ENCODE measurements at places on chromosomes 6 and 20.

DNA sequence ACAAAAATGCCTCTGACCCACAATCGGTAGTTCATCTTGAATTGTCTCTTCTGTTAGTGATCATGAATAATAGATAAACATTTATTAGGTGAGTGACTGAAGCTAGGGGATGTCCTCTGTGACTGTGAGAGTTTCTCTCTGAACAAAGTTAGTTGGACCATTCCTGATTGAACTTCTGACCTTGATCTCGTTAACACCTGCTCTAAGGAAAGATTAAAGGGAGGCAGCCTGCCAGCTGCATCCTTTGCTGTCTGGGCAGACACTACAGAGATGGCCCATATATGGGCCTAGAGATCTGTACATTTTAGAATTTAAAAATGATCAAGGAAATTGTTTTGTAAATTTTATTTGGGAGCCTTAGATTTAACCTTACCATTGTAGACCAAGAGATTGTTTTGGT lies 27.3 kb downstream of the MAPK14 start:
- no peak for DNase-seq

DNA sequence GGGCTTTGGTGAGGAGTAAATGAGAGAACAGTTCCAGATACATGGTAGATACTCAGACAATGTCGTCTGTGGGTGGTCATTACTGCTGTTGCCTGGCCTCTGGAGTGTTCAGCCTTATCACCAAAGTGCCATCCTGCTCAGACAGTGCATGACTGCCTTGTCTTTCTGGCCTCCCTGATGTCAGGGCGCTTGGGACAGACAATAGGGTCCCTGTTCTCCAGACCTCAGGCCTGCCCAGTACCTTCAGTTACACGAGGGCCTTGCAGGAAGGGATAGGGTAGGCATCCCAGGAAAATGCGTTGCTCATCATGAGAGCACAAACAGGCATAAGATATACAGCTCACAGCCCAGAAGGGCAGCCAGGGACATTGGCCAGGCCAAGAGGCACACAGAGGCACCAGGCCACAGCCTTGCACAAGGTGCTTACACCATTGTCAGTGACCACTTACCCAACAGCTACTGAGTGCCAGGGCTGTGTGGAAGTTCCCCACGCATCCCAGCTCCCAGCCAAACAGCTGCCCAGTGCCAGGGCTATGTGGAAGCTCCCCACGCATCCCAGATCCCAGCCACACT lies 27.4 kb downstream of the BPIFB1 start:
- no peak for DNase-seq

DNA sequence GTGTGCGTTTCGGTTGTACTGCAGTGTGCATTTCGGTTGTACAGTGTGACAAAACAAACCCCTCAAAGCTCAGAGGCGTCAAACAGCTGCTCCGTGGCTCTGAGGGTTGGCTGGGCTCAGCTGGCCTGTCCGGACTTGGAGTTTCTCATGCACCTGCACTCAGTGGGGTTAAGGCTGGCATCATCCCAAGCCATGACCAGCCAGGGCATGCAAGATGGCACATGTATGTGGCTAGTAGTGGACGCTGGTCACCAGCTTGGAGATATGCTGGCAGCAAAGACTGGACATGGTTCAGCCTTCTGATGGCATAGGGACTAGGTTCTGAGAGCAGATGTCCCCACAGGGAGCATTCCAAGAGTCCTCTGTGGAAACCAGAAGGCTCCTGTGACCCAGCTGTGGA lies 187.2 kb downstream of the CDH4 start:
- no peak for DNase-seq

DNA sequence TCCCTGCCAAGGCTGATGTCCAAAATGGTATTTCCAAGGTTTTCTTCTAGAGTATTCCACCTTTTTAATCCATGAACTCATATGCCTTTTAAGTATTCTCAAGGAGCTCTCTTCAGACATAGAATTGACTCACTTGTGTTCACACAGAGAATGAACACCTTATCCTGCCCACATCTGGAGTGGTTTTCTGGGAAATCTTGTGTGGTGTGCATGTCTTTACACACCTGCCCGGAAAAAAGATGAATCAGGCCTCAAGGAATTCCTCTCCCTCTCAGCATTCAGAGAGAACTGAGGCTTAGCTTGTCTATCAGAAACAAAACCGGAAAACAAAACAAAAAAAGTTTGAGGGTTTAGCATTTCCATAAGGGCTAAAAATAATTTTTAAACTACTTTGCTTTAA lies 148.8 kb downstream of the TFAP2A start:
- no peak for DNase-seq

GRCh38 chr6:164108869-164109769 lies 694.6 kb downstream of the QKI start:
- no peak for DNase-seq

DNA sequence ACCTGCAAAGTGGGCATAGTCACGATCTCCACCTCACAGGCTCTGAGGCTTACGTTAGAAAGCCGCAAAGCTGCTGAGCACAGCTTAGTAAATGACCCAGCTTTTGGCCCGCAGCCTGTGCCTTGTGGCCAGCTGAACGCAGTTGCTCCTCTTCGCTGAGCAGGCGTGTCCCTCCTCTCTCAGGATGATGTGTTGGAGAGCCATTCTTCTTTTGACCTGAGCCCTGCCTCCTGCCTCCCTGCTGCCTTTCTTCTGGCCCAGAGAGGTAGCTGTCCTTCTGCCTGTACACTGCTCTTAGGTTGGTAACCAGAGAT lies 47.6 kb upstream of the MYL9 start:
- no peak for DNase-seq

DNA sequence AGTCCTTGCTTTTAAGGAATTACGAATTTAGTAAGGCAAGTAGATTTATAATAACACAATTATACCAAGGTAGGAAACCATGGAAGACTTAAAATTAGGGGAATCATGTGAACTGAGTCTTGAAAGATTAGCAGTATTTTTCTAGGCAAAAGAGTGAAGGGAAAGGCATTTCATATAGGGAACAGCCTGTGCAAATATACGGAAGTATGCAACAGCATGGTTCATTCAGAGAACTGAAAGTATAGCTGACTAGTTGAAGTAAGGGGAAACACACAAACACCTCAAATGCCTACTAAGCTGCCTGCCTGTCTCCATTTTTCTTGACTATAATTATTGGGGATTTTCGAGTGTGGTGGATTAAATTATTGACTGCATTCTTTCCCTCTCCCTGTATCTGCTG lies 39.0 kb upstream of the ECHDC1 start:
- no peak for DNase-seq

- peak; percentile 28 for DNase-seq
Measured at GRCh38 chr6:154352898-154353585, 3.6 kb downstream of the IPCEF1 start.
